ENCODE measurements at places on chromosomes 4 and X.

- DNase-seq = no peak
Measured at GRCh38 chrX:24080704-24081103, 25.9 kb downstream of the EIF2S3 start.

DNA sequence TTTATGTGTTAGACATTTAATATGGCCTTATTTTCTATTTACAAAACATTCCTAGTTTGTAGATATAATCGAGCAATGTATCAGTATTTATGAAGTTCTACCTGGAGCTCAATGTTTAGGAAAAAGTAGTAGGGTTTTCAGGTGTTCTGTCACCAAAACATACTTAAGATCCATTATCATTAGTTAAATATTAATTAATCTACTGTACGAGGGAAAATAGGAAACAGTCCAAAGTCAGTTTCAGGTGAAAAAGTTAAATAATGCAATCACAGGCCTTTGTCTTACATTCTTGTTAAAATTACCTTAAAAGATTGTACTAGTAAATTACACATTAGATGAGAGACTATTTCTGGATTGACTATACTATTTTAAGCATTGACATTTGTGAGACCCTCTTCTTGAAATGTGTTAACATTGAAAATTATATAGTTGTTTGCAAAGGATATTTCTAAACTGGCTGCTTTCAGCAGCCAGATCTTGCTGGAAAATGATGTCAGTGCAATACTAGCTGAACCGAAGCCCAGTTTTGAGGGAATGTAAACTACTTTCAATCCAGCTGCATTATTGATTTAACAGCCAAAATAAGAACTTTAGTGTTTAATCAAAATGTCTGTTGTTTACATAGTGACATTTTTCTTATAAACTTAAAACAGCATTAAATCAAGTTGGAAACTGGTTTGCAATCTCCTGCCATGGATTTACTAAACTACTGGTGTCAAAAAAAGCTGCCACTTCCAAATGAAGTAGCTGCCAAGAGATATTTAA is 19.3 kb downstream of the GUCY1B1 start:
- DNase-seq = no peak

GRCh38 chr4:30460818-30461217 is 259.4 kb upstream of the PCDH7 start:
- no peak for DNase-seq

- no peak for DNase-seq
Measured at GRCh38 chr4:159279084-159279483, 176.2 kb downstream of the RAPGEF2 start.

DNA sequence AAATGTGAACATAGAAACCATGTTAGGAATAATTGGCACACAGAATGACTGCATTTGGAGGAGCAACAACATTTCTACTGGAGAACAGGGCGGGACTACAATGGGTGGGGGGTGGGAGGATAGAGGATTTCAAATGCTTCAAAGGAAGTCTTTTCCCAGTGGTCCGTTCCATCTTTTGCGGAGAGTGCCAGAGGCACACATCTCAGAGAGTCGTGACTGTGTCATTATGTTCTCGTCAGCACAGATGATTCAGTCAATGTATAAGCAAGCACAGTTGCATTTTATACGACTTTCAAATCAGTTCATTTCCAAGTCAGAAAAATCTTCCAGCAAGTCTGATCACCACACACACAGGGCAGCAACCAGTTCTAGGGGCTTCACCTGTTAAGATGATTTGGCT is 22.7 kb upstream of the GPR50 start:
- no peak for DNase-seq

DNA sequence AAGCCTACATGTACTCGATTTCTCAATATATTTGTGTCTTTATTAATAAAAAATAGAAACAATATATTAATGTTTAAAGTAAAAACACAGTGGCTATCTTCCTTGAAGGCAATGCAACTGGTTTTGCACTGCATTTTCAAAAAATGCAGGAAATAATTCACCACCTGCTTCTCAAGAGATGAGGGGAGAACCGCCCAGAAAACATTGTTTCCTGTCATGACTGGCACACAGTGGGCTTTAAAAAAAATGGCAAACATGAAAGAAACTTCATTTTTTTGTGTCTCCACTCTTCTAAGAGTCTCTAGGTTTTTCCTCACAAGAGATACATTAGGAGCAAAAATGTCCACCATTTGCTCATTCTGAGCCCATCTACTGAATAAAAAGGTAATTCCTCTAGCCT is 50.8 kb upstream of the C4orf50 start:
- DNase-seq = no peak

DNA sequence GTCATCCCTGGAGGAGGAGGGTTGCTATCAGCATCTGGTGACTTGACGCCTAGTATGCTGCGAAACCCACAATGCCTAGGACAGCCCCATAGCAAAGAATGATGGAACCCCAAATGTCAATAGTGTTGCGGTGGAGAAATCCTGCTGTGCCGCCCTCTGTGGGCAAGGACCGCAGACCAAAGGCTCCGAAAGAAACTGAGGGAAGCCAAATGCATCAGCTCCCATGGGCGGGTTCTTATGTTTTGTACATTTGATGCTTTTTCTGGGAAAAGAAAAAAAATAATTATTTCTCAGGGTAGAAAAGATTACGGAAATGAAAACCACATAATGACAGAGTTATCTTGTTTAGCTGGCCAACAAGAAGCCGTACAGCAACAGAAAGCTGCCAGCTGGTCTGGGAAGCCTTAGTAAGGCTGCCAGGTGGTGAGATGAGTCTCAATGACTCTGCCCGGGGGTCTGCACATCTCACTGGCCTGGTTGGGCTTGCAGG is 95.0 kb upstream of the TBL1X start:
- DNase-seq = no peak

- no peak for DNase-seq
Measured at GRCh38 chrX:74536832-74537371, 77.5 kb downstream of the RLIM start.

DNA sequence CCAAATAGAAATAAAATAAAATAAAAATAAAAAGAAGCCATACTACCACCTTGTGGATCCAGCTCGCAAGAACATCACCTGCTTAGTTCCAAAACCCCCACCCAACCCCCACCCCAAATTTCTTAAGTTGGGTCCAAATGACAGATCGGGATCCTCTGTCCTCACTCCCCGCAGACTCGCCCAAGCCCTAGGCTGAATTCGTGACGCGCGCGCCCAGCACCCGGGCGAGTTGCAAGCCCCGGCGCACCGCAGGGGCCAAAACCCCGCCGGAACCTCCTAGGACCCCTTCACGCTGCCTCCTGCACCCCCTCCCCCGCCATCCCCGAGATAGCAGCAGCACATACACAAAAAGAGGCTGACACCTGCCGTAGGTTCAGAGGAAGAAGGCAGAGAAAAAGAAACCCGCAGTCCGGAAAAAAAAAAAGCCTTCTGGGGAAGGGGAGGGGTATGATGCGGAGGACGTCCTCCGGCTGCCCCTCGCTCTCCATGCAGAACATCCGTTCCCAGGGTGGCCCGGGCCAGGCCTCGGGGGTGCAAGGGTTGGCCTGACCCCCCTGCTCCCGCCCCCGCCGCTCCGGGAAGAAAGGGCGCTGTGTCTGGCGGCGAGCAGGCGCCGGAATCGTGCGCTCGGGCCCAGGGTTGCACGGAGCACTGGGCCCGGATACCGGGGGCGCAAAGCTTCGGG is 2.6 kb downstream of the NLGN4X start:
- no peak for DNase-seq

GRCh38 chr4:134201216-134202161 is at the start of gene PABPC4L:
TSS of gene PABPC4L (minus strand) at chr4:134201789. CDS start at chr4:134201019, 770 bp downstream.
- no peak for DNase-seq

- no peak for DNase-seq
Measured at GRCh38 chr4:33998291-33998690, 2246.0 kb downstream of the ARAP2 start.

DNA sequence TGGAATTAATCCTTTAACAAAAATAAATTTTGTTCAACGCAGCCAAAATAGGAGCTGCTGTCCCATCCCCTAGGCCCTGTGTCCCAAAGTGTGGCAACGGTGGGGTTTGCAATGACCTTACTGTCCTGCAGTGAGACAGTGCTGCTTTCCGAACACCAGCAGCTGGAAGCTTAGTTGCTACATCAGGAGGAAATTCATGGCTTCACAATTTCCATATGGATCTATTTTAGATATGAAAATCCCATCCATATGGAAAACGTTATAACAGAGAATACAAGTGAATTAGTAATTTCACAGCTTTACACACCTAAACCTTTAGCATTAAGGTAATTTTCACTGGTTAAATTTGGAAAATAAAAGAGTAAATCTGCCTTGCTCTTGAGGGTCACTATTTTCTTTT is 396.3 kb upstream of the TENM3 start:
- no peak for DNase-seq

- DNase-seq = no peak
Measured at GRCh38 chr4:82235346-82235745, 138.4 kb downstream of the HNRNPD start.

GRCh38 chrX:104284507-104284906 is 29.8 kb upstream of the ESX1 start:
- DNase-seq = no peak

- peak; percentile 53 for DNase-seq
Measured at GRCh38 chr4:14196131-14196530, 568.6 kb upstream of the BOD1L1 start.

GRCh38 chr4:61239250-61239649 is 39.1 kb downstream of the ADGRL3 start:
- DNase-seq = no peak

DNA sequence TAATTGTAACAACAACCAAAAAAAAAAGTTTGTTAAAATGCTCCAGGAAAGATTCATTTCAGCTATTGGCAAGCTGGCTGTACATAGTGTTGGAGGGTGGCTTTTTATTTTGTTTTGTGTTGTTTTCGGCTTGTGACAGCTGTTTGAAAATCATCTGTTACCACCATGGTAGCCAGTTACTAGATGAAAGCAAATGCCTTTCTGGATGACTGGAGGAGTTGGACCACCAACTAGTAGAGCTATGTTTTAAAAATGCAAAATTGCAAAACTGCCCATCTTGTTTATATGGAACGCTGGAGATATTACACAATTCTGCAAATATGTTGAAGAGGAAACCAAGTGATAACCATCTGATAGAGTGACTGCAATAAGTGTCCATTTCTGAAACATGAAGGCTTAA is 53.2 kb upstream of the TNIP3 start:
- no peak for DNase-seq

- no peak for DNase-seq
Measured at GRCh38 chr4:119526786-119527550, 101.6 kb downstream of the PDE5A start.

DNA sequence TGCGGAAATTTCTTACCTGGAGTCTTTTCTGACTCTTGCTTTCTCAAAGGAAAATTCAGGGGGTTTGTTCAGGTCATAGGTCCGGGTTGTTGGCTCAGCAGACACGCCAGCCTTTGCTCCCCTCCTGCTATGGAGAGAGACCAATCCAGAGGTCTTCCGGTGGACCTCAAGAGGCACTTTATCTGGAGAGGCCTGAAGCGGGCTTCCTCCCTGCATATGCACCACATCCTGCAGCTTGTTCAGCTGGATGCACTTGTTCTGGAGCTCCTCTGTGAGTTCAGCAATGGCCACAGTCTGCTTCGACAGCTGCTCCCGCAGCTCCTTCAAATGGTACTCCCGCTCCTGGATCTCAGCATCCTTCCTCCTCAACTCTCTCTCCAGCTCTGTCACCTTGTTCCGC is 10.5 kb downstream of the PRKG2 start:
- no peak for DNase-seq

- no peak for DNase-seq
Measured at GRCh38 chrX:63656871-63657580, 128.0 kb downstream of the ARHGEF9 start.

GRCh38 chr4:183855323-183856190 is 49.5 kb upstream of the STOX2 start:
- DNase-seq = no peak

GRCh38 chr4:57631147-57631546 is 521.0 kb upstream of the IGFBP7 start:
- no peak for DNase-seq

DNA sequence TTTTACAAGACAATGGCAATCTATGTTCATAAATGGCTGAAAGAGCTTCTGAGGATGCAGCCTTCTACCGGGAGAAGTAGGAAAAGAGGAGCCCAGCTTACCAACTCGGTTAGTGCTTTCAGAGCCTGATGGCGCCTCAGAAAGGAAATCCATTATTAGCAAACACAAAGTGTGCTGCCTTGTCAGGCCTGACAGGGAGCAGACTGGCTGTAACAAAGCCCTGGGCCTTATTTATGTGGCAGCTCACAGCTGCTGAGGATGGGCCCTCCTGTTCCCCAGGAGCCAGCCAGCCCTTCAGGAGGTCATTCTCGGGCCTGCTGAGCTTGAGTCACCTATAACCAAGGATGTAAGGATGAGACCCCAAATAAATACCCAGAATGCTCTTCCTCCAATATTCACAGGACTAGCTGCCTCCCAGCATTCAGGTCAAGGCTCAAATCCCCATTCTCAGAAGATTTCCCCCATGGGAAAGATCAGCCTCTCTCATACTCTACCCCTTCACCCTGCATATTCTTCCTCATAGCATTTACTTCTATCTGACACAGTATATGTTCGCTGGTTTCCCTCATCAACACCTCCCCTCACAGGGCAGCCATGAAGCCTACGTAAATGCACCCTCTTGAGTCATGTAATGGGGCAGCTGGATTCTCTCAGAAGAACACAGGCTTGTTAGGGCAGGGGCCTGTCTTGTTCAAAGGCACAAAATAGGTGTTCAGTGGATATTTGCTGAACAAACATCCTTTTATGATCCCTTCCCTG is 227.0 kb upstream of the RASGEF1B start:
- DNase-seq = no peak

DNA sequence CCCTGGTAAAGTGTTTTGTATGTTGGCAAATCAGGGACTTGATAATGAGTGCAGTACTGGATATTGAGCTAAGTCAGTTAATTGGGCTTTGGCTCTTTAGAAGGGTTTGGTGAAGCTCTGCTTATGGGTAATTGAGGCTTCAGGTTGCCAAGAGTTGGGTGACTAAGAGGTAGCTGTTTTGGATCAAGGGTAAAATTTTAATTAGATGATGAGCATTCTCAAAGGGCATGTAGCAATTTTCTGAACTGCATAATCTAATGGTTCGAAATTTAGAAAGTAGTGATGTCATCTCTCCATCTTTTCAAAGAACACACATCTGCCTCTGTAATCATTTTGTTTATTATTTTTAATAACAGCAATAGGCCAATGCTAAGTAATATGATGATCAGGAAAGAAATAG is 5.5 kb upstream of the TRIM2 start:
- DNase-seq = no peak

DNA sequence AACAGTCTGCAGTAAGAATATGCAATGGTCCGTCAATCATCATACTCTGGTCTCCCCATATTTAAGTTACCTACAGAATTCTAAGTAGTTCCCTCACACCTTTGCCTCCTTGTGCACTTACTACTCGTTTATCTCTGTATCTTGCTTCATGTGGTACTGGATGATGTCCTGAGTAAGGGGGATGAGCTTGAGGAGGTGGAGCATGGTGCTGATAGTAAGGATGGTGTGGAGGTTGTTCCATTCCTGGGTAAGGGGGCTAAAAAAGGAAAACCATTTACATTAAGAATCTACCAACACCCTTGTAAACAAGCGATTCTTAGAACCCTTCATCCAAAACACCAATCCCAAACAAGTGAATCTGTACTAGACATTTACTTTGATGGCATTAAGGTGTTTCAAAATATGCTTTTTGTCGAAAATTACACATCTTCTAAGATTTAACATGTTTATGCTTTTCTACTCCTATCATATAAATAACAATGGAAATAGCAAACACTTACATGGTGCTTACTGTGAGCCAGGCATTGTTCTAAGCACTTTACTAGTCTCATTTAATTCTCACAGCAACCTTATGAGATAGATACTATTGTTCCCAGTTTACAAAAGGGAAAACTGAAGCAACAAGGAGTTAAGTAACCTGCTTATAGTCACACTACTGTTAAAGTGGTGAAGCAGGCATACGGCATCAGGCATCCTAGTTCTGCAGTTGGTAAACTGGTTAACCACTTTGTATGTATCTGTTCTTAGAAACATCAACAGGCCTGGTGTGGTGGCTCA is 33.5 kb downstream of the YTHDC1 start:
- no peak for DNase-seq

Measured in Caco-2 (cell line).